NCI-H774 (cell line): ENCODE measurements at places on chromosomes 1 and 21.
A peak's percentile ranks its signal among the peaks of the same experiment; 100 is the strongest.

- peak; percentile 2 for DNase-seq
Measured at GRCh38 chr21:17903029-17903806, 84.1 kb upstream of the C21orf91 start.

DNA sequence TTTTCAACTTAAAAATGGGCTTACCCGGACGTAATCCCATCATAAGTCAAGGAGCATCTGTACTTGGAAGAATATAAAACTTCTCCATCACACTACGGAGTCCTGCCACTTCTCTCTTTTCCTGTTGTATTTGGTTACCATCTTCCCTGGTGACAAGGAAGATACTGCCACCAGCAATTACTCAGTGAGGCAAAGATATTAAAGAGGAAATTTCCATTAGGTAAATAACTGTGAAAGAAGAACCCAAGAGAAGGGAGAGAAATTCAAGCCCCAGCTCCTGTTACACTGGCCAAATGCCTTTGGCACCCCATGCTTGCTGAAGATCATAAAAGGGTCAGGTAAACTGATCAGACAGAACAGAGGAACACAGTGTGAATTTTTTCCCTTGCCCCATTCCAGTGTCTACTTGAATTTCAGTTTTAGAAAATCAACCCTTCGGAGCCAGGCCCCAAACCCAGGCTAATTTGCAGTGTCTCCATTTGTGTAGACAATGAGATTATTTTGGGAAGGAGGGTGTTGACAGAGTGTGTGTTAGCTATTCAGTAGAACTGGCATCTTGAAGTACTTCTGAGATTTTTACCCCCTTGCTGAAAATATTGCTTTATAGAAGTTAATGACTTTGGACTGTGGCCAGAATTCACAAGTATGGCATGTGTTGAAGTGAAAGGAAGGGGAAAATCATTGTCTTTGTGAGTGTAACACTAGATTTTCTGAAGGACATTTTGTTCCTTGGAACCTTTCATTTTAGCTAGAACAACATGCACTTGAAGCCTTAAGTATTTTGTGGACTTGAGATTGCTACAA, 167.1 kb downstream of the DHRS3 start:
- DNase-seq = no peak

- DNase-seq = no peak
Measured at GRCh38 chr1:197904126-197904787, 1.8 kb downstream of the C1orf53 start.

- no peak for DNase-seq
Measured at GRCh38 chr1:232172563-232172962, 457.4 kb downstream of the SIPA1L2 start.

- no peak for DNase-seq
Measured at GRCh38 chr21:38273745-38274542, 17.2 kb downstream of the KCNJ15 start.

GRCh38 chr1:1272341-1273208, 1.1 kb downstream of the UBE2J2 start:
- no peak for DNase-seq

DNA sequence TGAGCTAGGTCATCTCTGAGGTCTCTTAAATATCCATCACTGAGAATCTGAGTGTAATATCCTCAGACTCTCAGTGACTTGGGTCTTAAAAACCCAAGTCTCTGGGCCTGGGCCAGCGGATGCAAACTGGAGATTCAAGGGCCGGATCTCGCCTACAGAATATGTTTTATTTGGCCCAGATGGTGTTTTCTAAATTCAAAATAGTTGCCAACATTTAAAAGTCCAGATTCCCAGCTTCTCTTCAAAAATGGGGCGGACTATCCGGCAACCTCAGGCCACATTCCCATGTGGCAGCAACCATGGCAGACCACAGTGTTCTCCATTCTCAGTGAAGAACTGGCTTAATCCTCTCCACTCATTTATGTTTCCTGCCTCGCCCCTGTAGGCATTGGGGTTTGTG, 12.7 kb upstream of the HEYL start:
- DNase-seq = no peak

GRCh38 chr1:36638268-36638667, 155.6 kb upstream of the CSF3R start:
- DNase-seq = no peak

DNA sequence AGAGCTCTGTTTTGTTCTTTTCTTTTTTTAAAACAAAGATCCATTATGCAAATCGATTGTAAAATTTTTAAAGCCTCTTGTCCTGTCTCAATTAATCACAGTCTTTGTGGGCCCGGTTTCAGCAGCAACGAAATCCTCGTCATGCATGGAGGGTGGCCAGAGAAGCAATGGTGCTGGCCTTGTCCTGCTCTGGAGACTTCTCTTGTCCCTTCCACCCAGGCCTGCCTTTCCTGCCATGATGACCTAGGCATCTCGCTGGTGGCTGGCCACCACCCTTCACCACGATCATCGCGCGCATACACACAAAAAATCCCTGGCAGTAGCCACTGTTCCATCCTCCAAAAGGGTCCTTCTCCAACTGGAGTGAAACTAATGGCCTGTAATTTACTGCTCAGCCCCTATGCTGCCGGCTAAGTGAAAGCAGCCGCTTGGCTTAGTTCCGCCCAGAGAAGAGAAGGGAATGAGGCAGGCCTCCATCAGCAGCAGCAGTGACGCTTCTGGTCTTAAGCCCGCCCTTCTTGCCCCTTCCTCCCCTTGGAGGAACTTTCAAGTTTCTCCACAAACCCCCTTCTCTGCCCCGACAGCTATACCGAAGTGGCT, 309.5 kb downstream of the NPHP4 start:
- DNase-seq = no peak

DNA sequence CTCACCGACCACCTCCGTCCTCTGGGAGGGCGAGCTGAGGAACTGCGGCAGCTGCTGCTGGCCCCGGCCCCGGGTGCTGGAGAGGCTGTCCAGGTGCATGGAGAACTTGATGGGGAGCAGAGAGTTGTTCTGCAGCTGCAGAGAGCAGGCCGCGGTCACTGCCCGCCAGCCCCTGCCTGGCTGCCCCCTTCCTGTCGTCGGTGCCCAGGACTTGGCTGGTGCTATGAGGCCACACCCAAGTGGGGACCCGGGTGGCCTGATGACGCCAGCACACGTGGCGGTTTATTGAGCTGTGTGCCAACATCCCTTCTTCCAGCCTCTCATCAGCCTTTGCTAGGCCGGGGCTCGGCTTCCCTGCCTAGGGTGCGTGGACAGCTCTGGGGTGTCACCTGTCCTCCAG, 5.3 kb upstream of the TMEM52 start:
- no peak for DNase-seq

DNA sequence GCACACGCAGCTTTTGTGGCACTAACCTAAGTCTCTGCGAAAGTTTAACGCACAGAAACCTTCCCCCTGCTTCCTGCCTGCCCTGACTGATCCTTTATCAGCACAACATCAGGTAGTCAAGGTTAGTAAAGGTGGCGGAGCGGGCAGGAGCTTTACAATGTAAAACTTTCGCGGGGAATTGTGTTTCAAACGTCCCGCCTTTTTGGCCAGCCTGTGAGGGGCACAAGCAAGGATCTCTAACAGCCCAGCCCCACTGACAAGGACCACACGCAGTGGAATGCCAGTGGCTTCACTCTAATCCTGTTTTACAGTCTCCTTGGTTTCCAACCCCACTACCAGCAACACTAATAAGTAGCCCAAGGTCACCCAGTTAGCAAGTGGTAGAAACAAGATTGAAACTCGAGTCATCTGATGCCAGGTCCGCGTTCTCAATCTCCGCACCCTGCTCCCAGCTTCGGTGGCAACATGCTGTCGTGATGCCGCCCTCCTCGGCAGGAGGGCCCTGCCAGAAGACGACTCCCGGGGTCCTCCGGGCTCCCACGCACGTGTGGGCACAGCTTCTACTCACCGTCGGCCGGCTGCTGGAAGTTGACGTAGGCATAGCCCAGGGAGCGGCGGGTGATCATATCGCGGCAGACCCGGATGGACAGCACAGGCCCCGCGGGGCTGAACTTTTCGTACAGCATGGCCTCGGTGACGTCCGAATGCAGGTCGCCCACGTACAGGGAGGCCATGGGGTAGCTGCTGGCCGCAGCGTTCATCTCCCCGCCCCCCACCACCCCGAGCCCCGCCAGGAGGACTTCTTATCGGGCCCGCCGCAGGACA, 1.2 kb downstream of the PABPC4 start:
- DNase-seq = peak; percentile 56

GRCh38 chr1:171995573-171995972, 154.3 kb downstream of the DNM3 start:
- no peak for DNase-seq

GRCh38 chr1:4786055-4786454, 131.6 kb downstream of the AJAP1 start:
- no peak for DNase-seq

DNA sequence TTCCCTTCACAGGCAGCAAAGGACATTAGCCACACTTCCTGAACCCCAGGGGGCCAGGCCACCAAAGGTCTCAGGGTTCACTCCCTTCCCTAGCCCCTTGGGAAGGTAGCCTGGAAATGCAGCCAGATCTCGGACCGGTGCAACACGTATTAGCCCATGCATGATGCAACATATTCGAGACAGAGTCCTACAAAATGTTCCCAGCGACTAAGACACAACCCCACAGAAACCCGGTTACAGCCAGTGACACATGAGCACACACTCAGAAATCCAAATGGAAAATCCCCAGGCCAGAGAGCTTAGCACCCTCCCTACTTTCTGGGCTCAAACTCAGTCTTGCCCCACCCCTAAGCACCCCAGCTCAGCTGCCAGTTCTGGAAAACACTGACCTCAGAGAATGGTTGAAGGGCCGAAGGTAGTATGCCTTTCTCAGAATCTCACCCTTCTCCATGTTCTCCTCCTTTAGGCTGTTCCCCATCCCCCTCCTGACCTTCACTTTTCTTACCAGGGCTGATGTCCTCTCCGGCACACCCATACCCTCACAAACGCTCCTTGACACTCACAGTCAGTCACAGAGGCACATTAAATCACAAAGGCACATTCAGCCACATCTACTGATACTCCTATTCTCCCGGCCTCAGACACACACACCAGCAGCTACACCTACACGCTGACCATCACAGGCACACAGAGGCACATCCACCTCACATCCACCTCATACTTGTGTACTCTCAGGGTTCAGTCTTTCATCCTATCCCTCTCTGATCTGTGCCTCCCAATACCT, at the start of gene TSPAN1:
Gene TSPAN1, plus strand, starts transcription at position 640 of the 784 bp plus-strand sequence. CDS start 6,021 bp downstream, outside the sequence.
- DNase-seq = no peak

DNA sequence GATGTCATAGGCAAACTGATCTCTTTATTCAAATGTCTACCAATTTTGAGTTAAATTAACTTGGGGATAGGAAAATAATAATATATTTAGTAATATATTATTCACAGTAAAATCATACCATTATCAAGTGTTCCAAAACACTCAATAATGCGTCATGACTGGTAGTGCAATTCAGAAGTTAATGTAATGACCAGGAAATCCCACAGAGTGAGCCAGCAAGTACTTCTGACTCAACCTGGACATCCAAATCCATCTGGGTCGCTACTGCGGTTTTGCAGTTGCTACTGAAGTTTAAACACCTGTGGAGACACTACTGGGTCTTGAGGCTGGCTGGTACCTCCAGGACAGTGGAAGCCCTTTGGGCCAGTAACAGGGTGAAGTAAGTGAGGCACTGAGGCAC, 44.8 kb downstream of the DPYD start:
- no peak for DNase-seq

- no peak for DNase-seq
Measured at GRCh38 chr1:116578581-116578980, 7.8 kb upstream of the CD58 start.

- DNase-seq = no peak
Measured at GRCh38 chr21:44950351-44950750, 10.5 kb downstream of the SLX9 start.

DNA sequence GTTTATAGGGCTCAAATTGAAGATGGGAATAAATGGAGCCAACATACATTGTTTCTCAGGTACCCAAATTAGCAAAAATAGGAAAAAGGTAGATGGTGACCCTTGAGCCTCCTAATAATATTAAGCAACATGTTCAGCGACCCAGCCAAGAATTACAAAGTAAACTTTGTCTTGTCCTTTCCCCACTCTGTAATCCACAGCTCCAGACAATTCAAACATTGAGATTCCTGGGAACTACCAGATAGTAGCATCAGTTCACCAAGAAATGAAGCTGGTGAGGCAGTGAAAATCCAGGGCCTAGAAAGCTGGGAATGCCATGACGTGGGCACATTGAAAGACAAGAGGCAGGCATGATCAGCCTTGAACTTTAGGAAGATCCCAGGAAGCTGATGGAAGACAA, 11.7 kb downstream of the HAO2 start:
- no peak for DNase-seq
